ENCODE measurements at places on chromosomes 2 and 18.

DNA sequence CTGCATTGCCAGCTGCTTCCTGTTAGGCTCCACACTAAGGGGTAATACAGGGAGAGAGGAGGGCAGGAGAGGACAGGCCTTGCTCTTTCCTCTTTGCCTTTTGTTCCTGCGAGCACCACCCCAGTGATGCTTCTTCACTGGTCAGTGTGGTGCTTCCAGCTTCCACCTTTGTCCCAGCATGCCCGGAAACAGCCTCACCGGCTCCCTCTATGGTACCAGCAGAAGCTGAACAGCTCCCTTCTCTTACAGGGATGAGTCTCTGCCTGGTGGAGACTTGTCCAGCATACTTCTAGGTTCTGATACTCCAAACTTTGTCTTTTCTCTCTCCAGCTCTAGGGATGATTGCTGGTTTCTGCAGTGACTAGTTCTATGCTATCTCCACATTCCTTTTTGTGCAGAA is 413.3 kb downstream of the TSN start:
- no peak for DNase-seq

GRCh38 chr2:118569876-118570535 is 277.4 kb downstream of the EN1 start:
- DNase-seq = no peak

DNA sequence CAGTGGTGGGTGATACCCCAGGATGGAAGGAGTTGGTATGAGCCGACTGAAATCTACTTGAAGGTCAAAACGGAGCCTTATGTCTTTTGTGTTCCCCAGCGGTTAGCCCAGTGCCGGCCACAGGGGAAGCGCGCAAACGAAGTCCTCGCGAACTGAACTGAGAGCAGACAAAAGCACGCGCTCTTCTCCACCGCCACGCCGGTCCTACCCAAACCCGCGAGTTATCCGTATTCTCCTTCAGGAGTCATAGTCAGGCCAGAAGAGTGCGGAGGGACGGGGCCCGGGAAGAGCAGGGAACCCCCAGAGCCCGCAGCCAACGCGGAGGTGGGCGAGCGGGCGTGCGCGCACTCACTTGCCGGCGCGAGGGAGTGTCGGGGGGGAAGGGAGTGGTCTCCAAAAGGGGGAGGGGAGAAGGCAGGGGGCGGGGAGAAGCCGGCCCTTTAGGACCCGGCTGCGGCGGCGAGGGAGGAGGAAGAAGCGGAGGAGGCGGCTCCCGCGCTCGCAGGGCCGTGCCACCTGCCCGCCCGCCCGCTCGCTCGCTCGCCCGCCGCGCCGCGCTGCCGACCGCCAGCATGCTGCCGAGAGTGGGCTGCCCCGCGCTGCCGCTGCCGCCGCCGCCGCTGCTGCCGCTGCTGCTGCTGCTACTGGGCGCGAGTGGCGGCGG is at the start of gene IGFBP2:
TSS of gene IGFBP2 (plus strand) at position 469 of the 664 bp plus-strand sequence. CDS start at position 573, 104 bp downstream.
- no peak for DNase-seq

- DNase-seq = no peak
These were observed 85.0 kb downstream of the ZNF516 start for GRCh38 chr18:76410033-76410432.

GRCh38 chr2:227125506-227125905 is 38.5 kb downstream of the COL4A4 start:
- no peak for DNase-seq

DNA sequence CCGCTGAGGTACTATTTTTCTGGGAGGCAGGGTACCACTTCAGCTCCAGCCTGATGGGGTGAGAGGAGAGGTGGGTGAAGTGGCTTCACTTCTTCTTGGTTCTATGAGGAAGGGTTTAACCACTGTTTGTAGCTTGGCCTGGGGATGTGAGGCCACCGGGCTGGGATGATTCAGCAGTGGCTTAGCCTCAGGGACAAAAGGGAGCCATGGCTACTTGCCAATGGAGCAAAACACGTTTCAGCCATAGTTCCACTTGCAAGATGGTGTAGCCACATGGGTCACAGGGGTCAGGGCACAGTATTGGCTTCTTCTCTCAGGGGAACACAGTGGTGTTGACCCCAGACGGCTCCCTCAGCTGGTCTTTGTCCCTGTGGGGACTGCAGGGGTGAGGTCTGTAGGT is 14.9 kb downstream of the ZDBF2 start:
- no peak for DNase-seq

GRCh38 chr2:1299043-1299442 is 114.2 kb upstream of the TPO start:
- DNase-seq = no peak

DNA sequence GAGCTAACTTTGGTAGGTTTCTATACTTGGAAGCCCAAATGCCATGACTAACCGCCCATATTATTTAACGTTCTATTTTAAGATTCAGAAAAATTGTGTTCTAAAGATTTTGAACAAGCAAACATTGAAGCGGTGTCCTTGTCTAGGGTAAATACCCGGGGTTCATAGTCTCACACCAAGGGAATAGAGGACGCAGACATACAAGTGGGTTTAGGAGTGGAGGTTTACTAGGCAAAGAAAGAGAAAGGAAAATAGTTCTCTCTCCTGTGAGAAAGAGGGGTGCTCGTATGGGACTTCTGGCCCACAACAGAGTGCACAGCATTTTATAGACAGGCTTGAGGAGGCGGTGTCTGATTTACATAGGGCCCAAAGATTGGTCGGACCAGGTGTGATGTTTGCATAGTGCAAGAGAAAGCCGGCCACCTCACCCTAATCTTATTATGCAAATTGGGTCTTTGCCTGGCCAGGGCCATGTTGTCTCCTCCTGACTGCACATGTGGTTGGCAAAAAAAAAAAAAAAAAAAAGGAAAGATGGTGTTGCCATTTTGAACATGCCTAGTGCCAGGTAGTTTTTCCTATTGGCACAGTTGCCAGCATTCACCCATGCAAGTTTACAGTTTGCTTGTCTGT is 1062.6 kb downstream of the LRP1B start:
- no peak for DNase-seq

DNA sequence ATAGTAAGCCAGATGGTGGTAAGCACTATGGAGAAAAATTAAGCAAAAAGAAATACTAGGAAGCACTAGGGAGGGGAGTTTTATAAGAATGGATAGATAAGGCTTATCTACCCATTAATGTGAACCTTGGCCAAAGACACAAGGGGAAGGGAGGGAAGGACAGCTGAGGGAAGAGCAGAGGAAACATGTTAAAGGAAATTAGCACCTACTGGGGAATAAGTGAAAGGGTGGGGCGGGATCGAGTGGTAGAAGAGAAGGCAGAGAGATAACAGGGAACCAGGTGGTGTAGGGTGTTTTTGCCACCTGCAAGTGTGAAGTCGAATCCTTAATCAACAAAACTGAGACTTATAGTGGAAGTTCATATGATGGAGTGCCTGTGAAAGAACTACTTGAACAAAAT is 1.7 kb downstream of the UNC80 start:
- no peak for DNase-seq

- DNase-seq = no peak
These were observed 21.6 kb downstream of the PID1 start for GRCh38 chr2:229249536-229249935.

DNA sequence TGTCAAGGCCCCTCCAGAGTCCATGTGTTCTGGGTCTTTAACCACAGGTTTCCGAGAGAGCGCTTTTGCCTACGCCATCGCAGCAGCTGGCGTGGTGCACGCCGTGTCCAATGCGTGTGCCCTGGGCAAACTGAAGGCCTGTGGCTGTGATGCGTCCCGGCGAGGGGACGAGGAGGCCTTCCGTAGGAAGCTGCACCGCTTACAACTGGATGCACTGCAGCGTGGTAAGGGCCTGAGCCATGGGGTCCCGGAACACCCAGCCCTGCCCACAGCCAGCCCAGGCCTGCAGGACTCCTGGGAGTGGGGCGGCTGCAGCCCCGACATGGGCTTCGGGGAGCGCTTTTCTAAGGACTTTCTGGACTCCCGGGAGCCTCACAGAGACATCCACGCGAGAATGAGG is 9.3 kb downstream of the WNT10A start:
- DNase-seq = no peak

- no peak for DNase-seq
These were observed 127.3 kb downstream of the TTN start for GRCh38 chr2:178679891-178680290.

DNA sequence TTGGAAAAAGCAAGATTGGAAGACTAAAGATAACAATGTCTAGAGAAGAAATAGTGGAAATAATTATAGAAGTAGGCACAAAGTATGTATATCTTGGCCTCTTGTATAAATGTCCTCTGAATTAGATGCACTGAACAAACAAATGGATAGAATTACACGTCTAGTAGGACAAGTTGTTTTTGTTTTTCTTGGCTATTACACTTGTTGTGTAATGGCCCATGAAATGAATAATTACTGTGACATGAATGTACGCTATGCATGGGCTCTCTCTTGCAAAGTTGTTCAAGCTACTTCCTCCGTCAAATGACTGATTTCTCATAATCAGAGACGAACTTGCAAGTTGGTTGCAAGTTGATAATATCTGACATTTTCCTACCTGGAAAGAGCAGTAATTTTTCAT is 126.2 kb downstream of the PDE1A start:
- no peak for DNase-seq

DNA sequence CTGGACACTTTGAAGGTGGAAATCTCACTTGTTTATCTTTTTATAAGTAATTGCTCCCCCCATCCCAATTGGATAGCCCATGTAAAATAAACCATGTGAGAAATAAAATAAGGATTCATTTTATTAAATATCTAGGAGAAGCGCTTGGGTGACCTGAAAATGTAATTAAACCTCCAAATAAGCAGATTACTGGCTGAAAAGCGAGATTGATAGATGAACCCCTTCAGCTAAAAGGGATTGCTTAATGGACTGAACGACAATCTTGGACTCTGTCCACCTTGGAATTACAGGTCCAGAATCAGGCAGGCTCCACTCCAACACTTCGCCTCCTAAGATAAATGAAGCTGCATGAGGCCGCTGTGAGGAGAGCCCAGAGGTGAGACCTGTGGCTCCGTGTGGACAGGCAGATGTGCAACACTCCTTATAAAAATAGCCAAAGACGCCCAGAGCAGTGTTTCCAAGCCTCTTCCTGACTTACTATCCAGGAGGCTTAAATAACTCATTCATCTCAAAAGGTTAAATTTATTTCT is 441.5 kb downstream of the MTX2 start:
- DNase-seq = no peak

- no peak for DNase-seq
These were observed 2.8 kb upstream of the TMEM131 start for GRCh38 chr2:97998431-97999005.

DNA sequence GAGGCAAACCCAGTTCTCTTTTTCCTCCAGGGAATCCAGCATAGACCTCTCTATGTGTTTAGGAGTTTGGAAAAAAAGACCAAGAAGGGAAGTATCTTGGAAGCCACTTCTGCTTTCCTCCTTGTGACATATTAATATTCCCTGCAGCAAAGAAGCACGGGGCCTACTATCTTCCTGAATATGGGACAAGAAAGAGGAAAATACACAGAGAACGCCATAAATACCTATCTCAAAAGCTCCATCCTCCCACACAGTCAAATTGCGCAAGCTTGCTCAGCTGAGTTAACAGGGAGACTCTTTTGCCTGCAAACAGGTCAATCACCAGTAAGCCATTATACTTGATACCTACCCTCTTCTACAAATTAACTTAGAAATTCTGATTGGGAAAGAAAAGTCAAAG is 16.7 kb upstream of the RAPH1 start:
- DNase-seq = no peak

DNA sequence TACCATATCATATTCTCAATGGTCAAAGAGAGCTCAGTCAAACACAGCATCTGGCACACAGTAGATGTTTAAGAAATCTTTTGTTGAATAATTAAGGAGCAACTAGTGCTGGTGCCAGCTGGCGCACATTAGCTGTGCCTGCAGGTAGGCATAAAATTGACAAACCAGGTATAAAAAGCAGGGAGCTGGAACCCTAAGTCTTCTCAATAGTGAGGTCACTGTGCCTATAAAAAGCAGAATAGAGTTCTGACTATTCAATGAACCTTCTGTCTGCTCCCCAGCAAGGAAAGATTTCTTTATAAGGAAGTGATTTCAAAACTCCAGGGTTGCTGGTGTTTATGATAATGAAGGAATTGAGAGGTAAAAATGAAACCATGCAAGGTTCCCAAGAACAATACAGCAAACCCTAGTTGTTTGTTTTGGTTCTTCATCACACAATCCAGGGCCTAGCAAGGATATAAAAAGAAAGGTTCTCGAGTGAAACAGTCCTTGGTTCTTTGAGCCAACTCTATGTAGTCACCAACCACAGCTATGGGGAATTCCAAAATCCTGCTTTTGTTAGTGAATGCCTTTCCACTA is 76.1 kb downstream of the THADA start:
- no peak for DNase-seq

GRCh38 chr2:14761118-14761517 is 128.6 kb downstream of the LRATD1 start:
- no peak for DNase-seq

DNA sequence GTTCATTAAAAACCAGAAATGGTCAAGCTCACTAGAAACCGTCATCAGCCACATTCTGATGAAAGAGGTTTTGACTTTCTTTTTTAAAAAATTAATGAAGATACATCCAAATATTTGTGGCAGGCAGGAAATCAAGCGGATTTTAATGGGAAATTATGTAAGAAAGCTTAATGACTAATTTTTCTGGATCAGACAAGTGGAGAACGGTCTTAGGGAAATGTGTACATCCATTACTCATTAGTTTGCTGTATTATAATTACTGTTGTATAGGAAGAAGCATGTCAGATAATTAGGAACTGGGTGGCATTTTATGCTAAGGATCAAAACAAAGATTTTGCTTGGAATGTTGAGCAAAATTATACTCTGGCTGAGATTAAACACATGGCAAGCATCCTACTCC is 39.4 kb downstream of the AGAP1 start:
- DNase-seq = no peak

GRCh38 chr2:229342376-229342775 is 71.3 kb upstream of the PID1 start:
- no peak for DNase-seq

- no peak for DNase-seq
These were observed 681.0 kb upstream of the ID2 start for GRCh38 chr2:8000870-8001269.

- DNase-seq = no peak
These were observed 138.7 kb downstream of the TTC32 start for GRCh38 chr2:19762959-19763605.

DNA sequence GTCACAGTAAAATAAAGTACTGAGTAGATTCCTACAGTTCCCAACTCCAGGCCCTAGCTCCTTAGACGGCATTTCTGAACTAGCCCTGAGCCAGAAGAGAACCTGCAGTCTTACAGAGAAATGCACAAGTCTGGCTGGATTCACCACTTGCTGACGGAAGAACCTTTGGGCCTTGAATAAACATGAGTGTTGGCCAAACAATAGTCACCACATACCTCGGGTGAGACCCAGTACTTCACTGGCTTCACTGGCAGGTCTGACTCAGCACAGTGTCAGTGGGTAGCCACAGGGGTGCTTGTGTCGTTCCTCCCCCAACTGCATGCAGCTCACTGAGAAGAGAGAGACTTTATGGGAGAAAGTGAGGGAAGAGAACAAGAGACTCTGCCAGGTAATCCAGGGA is 88.9 kb downstream of the TMEM185B start:
- DNase-seq = no peak

DNA sequence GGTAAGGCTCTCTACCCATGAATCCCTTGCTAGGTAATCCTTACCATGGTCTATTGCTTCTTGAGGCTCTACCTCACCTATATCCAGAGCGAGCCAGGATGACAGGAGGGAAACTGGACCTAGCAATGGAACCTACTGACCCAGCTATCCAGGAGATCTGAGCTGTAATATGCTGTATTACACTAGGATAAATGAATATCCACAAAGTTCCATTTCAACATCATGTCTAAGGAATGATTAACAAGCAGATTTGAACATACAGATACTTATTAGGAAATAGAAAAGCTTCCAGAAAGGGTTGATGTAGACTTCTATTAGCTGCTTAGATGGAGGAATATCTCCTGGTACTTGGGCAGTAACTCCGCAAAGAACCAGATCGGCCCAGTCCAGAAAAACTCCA is 110.1 kb downstream of the BAZ2B start:
- no peak for DNase-seq

Data from activated effector memory CD4-positive, alpha-beta T cell treated with Interleukin-2 at 50 U/mL for 16 hours (primary cell).